ENCODE measurements at places on chromosomes 7 and 10. TPM values are rescaled to one million over a fixed set of nuclear protein-coding genes. Genes with fewer than 3 reads are reported as not detected.

The LRRC4 gene
- not detected for total RNA-seq

The LDB3 gene
- not detected for total RNA-seq

The FLNC gene
- total RNA-seq, result 4.1 TPM

The EPC1 gene
- total RNA-seq, result 18.3 TPM

The IL15RA gene
- 5.0 TPM for total RNA-seq

The ARHGAP19 gene
- 4.8 TPM for total RNA-seq

Measured in A549 treated with CORT108297 at 1 μM for 4 hours (cell line).